ENCODE measurements at places on chromosomes 6 and 20.
A peak's percentile ranks its signal among the peaks of the same experiment; 100 is the strongest.

GRCh38 chr6:166344240-166344639 lies 1.9 kb upstream of the SFT2D1 start:
- no peak for DNase-seq

DNA sequence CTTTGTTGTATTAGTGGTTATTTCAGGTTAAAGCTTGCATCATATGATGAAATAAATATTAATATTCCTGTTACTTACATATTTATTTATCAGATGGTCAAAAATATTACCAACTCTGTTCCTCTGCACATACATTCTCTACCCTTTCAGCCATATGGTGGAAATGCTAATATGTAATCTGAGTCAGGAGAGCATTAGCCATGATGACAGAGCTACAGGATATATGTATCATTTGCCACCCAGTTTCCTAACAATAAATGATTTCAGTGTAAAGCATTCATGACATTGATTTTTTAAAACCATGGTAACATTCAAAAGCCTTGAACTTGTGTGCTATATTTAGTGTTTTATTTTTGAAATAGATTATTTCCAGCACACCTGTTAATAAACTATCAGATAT lies 16.6 kb downstream of the POPDC3 start:
- no peak for DNase-seq

GRCh38 chr6:73157870-73158269 lies 67.4 kb downstream of the KHDC1L start:
- no peak for DNase-seq

DNA sequence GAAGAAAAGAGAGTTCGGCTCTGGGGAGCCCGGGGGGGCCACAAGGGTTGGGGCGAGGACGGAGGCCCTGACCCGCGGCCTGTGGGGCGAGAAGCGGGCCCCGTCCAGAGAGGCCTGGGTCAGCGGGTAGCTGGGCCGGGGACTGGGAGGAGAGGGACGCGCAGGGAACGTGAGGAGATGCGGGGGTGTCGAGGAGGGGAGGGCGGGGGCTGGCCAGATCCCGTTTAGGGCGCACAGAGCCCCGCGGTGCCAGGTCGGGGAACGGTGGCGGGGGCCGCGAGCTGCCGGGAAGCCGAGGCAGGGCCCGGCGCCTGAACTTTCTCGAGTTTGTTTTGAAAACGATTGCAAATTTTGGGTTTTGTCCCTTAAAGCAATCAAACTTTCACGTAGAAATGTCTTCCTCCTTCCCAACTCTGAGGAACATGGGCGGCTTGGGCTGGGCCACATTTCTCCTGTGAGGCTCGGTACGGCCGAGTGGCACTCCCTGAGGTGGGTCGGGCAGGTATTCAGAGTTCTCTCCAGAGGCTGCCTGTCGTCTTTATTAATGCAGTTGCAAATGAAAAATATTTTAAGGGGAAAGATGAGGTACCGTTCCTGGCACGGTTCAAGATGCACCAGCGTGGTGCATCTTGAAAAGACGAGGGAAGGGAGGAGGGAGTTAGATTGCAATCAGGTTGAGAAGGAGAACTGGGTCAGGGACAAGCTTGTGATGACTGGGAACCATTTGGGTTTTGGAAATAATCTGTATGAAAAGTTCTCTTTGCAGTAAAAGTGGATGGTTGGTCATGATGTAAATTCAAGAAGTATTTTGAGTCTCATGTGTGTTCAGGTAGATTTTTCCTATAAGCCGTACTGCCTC lies 972 bp downstream of the RNF8 start:
- peak; percentile 41 for DNase-seq

Data from activated T-cell treated with anti-CD3 and anti-CD28 coated beads, Interleukin-2, amount 50 U/mL, for 48 hours (primary cell).